ENCODE measurements at places on chromosomes 2 and 18.

- no peak for DNase-seq
These were observed 144.3 kb upstream of the MAP3K20 start for GRCh38 chr2:172931256-172931894.

- DNase-seq = no peak
These were observed 75.3 kb upstream of the STPG4 start for GRCh38 chr2:47230418-47230817.

DNA sequence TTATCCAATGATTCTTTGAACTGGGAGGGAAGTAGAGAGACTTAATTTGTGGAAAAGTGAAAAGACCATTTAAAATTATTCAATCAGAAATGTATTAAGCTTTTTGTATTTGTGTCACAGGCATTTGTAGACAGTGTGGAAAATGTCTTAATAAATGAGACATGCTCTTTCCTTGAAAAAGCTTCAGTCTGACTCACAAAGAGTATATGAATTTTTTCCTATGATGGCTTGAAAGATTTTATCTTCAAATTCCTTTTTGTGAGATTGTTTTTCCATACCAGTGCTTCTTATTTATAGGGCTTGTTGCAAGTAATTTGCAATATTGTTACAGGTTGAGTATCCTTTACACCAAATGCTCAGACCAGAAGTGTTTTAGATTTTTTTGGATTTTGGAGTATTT is 39.5 kb downstream of the STON1 start:
- no peak for DNase-seq

GRCh38 chr2:204143216-204144014 is 206.9 kb downstream of the ICOS start:
- DNase-seq = no peak

- DNase-seq = no peak
These were observed 72.0 kb downstream of the RIF1 start for GRCh38 chr2:151481744-151482143.

DNA sequence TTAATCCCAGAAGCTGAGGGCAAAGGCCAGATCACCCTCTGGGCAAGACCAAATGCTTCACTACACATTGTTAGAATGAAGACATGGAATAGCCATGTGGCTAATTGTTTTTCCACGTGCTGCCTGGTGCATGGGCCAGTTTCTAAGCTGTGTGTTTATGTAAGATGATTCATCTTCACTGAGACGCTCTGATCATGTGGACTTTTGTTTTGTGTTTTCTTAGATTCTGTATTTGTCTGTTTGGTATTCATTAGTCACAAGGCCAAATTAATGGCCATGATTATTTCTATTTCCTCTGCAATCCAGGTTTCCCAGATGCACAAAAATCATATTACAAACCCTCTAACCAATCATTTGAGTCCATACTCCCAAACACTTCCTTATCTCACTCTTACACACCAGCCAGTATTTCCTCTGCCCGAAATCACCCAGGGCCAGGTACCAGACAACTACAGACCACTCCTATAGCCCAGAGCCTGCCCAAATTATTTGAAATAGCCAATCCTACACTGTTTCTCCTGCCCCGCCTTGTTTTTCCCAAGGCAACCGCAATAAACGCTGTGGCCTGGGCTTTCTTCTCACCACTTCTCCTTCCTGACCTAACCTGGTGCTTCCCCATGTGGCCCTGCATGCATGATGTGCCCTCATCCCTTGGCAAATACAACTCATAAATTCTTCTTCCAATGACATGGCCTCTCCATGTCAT is 94.2 kb upstream of the SP3 start:
- DNase-seq = no peak

DNA sequence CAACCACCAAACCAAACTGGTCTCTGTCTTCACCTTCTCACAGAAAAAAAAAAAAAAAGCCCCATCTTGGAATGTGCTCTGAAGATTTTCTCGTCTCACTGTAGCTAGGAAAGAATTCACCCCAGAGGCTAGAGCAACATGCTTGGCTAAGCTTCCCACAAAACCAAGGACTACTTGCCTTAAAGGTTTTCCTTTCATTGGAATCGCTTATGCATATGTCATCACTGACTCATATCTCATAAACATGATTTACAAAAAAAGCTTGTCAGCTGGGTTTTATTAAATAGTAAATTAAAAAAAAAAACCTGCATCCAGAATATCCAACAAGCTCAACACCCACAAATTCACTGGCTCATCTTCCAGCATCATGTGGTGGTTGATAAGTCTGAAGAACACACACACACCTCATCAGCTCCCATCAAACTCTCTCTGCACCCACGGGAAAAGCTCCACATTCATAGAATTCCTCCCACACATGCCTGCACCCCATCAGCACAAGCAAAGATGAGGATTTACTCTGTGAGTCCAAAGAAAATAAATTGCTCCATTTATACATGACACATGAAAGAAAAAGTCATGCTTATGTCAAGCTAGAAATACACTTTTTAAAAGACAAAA is 182.0 kb upstream of the TRIB2 start:
- no peak for DNase-seq
